ENCODE measurements at places on chromosomes 3 and 15.

GRCh38 chr3:134039161-134039862 lies 9.6 kb upstream of the SLCO2A1 start:
- DNase-seq = peak; percentile 29

DNA sequence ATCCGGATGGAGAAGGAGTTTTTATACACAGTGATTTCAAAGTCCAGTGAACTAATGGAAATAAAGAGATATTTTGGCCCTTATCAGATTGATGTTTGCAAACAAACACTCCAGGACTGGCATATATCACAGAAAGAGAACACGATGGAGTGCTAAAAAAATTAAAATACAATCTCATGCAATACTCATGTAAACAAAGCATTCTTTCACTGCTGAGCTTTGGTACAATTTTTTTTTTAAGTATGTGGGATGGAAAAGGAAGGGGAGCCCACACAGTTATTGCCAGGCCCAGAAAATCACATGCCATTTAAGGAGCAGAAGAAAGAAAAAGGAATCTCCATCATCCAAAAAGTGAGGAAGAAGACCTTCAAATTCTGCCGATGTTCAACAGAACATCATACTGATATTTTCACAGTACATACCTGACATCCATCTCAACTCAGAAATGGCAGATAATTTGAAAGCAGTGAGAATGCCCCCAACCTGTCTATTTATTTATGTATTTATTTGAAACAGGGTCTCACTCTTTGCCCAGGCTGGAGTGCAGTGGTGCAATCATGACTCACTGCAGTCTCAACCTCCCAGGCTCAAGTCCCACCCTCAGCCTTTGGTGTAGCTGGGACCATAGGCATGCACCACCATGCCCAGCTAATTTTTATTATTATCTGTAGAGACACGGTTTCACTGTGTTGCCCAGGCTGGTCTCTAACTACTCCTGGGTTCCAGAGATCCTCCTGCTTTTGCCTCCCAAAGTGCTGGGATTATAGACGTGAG lies 107.5 kb upstream of the SLC2A2 start:
- no peak for DNase-seq

GRCh38 chr3:104546301-104546700 lies 820.4 kb upstream of the ALCAM start:
- DNase-seq = no peak

DNA sequence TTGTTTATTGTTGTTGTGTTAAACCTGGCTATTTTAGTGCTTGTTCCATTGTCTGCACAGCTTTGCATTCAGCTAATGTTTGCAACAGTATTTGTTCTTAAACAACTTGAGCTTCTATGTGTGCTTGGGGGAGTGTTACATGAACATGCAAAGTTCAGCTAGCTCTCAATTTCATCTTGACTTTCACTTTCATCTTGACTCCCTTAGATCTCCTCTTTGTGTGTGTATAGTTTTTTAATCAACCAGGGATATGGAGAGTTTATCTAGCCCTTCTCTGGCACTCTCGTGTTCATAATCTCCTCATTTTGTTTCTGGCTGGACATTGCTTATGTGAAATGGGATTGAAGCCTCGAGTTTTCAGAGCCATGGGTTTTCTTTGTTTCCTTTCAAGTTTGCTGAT lies 212.4 kb upstream of the ZBTB20 start:
- DNase-seq = no peak

DNA sequence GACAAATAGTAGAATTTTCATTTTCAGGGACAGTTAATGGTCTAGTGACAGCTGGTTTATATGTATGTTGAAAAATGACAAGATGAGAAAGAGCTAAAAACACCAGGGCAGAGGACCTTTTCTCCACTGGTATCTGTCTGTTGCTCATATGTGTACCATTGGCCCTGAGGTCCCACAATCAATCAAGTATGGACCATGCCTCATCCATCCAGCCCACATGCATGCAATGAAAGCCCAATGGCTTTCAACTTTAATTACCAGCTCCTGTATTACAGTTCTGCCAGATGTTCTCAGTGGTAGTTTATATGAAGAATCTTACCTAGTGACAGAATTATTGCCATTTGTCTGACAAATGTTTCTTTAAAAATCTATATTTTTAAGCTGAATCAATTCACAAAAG lies 234.1 kb downstream of the ZMAT3 start:
- DNase-seq = no peak

DNA sequence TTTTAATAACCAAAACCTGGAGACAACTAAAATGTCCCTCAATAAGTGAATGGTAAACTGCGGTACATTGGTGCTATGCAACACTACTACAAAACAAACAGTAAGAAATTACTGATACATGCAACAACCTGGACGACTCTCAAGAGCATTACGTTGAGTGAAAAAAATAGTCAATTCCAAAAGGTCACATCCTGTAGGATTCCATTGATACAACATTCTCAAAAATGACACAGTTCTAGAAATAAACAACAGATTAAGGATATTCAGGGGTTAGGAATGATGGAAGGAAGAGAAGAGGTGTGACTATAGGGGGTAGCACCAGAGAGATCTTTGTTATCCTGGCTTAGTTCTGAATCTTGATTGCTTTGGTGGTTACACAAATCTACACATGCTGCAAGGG lies 72.2 kb downstream of the ZNF148 start:
- no peak for DNase-seq

GRCh38 chr15:74895830-74896229 lies 6.0 kb downstream of the MPI start:
- DNase-seq = no peak

- DNase-seq = no peak
These were observed 132.7 kb upstream of the AGBL1 start for GRCh38 chr15:85947021-85947420.

DNA sequence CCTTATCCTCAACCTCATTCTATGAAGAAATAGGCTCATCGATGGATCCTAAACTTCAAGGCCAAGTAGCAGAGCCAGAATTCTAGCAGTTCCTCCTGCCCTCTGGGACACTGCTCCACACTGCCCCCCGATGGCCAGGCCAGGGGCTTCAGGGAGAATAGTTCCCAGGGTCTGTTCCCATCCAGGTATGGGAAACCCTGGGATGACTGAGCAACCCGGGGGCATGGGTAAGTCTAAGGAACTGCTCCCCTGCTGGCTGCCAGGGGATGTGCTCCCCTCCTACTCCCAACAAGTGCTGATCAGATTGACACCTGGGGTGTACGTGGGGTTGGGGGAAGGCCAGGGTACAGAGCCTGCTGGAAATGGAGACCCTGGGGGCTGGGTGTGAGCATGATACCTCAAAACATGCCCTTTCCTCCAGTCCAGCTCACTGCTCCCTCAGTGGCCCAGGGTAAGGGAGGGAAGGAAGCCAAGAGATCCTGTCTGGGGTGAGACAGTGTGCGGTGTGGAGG lies 7.6 kb downstream of the ULK3 start:
- DNase-seq = peak; percentile 76

GRCh38 chr3:43061101-43061895 lies 44.6 kb downstream of the POMGNT2 start:
- DNase-seq = no peak

DNA sequence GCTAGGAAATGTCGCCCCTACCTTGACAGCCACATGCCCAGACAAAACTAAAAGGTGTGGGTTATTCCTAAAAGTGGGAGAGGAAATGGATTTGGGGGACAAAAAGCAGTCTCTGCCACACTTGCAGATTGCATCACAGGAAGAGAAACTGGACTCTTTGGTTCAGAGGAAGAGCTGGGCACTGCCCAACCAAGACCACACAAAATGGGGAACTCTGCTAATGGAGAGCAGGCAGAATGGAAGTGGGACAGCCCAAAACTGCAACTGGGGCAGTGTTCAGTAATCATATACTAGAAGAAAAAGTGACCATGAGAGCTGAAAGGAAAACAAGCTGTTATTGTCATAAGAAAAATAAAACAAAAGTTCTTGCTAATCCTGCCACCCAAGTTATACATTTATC lies 138.9 kb upstream of the FRMD4B start:
- no peak for DNase-seq

GRCh38 chr3:28575100-28575745 lies 226.6 kb upstream of the AZI2 start:
- peak; percentile 65 for DNase-seq

GRCh38 chr3:27568393-27568792 lies 84.2 kb upstream of the SLC4A7 start:
- no peak for DNase-seq

DNA sequence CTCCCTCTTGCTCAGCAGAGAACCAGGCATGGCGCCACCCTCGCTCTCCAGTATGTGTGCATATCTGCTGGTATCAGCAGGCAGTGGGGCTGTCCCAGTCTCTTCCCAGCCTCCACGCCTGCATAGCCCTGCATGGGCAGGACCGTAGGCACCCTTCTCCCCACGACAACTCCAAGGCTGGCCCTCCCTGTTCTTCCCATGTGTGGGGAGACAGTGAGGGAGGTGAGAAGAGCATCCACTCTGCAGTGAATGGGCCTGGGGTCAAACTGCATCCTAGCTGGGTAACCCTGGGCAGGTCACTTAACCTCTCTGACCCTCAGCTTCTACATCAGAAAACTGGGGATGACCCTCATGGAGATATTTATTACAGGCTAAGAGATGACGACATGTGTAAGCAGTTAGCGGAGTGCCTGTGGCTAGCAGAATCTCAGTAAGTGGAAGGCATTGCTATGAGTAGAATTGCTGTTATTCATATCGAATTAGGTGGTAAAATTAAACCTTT lies 13.3 kb upstream of the SSUH2 start:
- DNase-seq = no peak

- DNase-seq = no peak
These were observed 14.2 kb downstream of the CHRM5 start for GRCh38 chr15:33982516-33982915.

- no peak for DNase-seq
These were observed 97.7 kb upstream of the PHLDB2 start for GRCh38 chr3:111761309-111761795.

- DNase-seq = no peak
These were observed 231.6 kb downstream of the SNRPN start for GRCh38 chr15:25186411-25186810.

- DNase-seq = no peak
These were observed 58.7 kb upstream of the TGFBR2 start for GRCh38 chr3:30547716-30548115.

DNA sequence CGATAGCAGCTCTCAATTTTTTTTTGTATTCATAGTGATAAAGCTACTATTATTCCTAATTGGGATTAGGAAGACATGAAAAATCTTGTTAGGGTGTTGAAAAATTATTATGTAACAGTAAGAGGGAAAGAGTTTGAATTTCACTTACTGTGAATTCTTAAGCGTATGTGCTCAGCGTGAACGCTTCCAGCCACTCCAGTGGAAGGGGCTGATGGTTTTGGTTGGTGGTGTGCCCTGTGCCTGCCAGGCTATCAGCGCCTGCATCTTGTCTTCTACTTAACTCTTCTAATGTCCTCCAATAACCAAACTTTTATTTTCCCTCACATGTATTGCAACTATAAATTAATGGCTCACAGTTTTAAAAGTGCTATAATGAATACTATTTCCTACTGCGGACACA lies 22.5 kb downstream of the CDIN1 start:
- no peak for DNase-seq

GRCh38 chr3:27526614-27527315 lies 42.6 kb upstream of the SLC4A7 start:
- no peak for DNase-seq

GRCh38 chr3:17032407-17033034 lies 147.8 kb downstream of the PLCL2 start:
- no peak for DNase-seq

GRCh38 chr3:45689787-45690145 lies 570 bp downstream of the SACM1L start:
- no peak for DNase-seq

DNA sequence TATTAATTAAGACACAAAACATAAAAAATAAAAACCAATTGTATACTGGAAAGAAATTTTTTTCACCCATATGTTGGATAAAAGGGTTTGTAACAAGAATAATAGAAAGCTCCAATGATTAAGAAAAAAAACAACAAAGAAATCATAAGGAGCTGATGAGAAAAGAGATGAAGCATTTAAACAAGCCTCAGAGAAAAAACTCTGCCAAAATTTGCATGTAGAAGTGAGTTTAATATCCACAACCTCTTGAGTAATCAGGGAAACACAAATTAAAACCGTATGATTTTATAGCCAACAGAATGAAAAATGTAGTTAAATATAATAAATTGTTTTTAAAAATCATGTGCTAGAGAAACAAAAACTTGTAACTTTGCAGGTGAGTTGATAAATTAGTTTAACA lies 192.9 kb downstream of the BCHE start:
- DNase-seq = no peak

- DNase-seq = peak; percentile 80
These were observed at the start of gene SPPL2A for GRCh38 chr15:50765195-50765967. Gene SPPL2A, minus strand, starts transcription at chr15:50765706. Its CDS starts 173 bp downstream, at chr15:50765533.

GRCh38 chr15:88624156-88624970 lies 3.2 kb downstream of the AEN start:
- no peak for DNase-seq

DNA sequence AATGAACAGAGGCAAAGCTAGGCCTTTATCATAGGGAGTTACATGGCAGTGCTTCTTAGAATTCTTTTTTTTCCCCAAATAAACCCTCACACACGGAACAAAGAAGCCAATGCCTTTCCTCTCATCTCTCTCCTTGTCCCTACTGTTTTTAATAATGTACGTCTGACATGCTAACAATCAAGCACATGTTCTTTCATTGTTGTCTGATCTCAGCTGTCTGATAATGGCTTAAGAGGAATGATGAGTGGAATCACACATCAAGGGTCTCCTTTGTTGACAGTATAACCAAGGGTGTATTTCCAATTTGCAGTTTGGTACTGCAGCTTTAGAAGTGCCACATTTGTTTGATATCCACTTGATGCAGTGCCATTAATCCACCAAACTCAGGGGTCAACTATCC lies 34.8 kb upstream of the EPHA3 start:
- no peak for DNase-seq

Data from nephron progenitor cell (in vitro differentiated cells).